ENCODE measurements at places on chromosomes 3 and 15.

DNA sequence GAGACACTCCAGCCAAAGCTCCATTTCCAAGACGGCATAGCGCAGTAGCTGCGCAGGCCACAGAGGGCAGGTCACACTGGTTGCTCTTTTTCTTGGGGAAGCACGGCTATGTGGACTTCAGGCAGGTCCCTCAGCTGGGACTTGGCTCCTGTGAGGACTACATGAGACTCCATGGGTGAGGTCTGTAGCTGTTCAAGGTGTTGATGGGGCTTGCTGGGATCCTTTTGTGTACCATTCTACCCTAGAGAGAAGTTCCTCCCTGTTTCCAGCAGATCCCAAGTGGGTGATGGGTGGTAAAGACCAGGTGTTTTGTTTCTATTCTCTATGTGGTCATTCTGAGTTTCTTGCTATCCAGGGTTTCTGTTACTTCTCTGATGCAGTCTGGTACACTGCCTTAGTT is 183.3 kb downstream of the LPP start:
- no peak for DNase-seq

DNA sequence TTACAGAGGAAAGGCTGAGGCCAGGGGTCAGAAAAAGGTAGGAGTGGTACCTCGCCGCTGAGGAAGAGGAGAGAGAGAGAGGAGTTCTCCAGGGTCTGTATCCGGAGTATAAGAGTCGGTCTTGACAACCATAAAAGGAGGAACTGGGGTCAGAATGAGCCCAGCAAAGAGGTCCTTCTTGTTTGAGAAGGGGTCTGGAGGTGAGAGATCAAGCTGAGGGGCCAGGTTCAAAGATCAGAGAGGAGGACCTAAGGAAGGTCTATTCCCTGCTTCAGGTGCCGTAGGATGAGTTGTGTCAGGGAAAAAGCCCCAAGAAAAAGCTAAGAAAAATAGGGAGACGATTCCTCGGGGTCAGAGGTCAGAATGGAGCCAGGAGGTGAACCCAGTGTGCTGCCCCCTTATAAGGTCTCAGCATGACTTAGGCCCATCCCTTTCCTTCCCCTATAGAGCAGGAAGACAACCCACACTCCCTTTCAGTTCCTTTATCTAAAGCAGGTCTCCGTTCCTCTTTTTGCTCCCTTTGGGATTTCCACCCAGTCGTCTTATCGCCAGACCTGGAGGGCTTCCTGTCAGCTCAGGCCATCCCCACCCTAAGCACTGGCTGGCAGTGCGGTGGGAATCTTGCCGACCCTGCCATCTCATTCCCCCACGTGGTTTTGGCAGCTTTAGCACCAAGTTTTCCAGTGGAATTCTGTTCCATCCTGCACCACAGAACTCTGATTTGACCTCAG is 651 bp downstream of the MTMR14 start:
- no peak for DNase-seq

DNA sequence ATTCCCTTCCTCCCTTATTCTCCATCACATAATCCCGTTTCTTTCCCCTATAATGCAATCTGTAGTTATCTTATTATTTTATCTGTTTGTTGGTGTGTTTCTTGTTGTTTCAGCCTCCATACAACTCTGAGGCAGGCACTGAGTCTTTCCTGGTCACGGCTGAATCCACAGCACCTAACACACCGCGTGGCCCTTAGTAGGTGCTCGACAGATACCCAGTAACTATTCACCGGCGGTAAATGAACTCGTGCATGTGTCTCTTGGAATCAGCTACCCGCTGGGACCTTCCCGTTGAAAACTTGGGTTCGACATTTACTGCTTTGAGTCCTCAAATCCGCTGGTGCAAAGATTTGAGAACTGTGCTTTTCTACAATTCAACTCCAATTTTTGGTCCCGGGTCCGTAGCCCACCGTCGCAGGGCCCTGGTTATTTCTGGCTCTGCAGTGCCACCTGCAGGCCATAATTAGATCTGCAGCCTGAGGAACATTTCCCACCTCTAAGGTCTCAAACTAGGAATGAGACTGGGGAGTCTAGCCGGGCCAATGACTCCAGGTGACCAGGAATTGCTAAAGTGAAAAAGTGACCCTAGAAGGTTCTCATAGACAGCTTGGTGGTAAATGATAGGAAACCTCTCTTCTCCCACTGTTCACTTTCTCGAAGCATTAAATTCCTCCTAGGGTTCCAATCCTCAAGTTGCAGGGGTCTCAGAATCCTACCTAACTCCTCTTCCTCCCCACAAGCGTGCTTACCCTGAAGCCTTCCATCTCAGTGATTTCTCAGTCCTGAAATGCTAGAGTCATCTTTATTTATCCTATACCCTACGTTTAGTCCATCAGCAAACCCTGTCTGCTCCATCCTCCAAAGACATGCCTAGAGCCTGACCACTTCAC is 40.0 kb upstream of the TRH start:
- no peak for DNase-seq

- no peak for DNase-seq
Measured at GRCh38 chr15:89770041-89770440, 6.1 kb upstream of the MESP2 start.

- DNase-seq: no peak
Measured at GRCh38 chr3:106172780-106173179, 304.0 kb upstream of the CBLB start.

- DNase-seq: no peak
Measured at GRCh38 chr3:124410471-124410870, 319.8 kb upstream of the UMPS start.

- no peak for DNase-seq
Measured at GRCh38 chr3:64229903-64230302, 4.6 kb upstream of the PRICKLE2 start.

DNA sequence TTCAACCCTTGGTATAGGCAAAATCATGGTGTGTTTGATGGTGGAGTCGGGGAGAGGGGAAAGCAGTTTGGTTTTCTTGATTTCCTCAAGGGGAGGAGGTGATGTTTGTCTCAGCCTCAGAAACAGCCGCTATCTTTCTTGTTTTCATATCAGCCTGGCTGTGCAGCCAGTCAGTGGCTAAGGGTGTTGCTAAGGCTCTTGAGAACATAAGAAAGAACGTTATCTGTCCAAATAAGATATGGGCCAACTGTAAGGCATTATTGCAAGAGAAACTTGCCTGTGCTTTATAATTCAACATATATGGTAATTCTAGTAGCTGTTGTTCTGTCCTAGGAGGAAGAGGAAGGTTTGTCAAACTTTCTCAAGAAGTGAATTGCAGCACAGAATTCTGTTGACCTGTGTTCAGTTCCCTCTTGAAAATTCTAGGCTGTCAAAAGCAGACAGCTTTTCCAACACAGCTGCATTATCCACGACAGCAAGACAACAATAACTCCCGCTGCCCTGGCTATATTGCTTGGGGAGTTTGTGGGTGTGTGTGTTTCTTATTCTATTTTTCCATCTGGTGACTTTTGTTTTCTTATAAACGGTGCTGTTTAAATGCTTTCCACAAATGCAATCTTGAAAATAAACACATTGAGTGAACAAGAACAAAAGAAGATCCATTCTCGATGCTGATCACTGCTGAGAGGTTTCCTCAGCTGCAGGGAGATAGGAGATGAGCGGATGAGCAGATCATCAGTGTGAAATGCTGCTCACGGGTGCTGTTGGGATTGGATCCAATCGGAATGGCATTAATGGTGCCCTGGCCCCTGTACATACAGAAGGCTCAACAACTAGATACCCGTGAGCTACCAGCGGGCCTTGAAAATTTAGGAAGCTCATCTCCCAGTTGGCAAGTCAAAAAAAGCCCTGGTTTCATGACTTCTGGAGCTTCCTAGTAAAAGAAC is 90.8 kb upstream of the TNFAIP8L3 start:
- no peak for DNase-seq

GRCh38 chr3:181313335-181313734 is 323.8 kb upstream of the DNAJC19 start:
- DNase-seq: no peak

DNA sequence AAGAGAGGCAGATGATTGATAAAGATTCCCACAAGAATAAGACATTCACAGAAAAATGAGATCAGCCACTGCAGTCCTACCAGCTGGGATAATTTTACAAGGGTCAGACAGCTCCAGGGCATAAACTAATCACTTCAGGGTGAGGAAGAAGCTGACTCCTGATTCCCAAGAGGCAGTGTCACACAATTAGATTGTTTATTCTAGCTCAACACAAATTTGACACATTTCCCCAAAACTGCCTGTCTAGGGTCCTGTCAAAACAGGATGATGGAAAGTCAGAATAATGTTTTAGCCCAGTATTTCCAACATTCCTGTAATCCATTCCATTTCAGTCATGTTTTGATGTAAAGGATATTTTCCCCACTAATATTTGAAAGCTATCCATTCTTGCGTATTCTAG is 110.8 kb downstream of the TNIK start:
- DNase-seq: no peak

DNA sequence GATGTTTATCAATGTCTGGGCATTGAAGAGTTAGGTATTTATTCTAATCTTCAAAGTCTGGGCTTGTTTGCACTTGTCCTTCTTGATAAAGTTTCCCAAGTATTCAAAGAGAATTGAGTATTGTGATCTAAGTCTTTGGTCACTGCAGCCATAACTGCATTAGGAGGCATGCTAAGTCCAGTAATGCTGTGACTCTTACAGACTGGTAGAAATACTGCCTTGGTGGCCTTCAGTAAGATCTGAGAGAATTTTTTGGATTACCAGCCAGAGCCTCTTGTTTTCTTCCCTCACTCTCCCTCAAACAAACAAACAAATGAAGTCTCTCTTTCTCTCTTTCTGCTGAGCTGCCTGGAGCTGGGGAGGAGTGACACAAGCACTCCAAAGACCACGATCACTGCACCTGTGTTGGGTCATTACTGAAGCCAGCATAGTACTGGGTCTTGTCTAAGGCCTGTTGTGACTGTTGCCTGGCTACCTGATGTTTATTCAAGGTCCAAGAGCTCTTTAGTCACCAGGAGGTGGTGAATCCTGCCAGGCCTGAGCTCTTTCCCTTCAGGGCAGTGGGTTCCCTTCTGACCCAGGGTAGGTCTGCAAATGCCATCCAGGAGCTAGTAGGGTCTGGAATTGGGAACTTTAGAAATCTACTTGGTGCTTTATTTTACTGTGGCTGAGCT is 14.8 kb upstream of the RBP2 start:
- no peak for DNase-seq

GRCh38 chr3:172125963-172126457 is 86.6 kb downstream of the FNDC3B start:
- DNase-seq: peak; percentile 86

- peak; percentile 59 for DNase-seq
Measured at GRCh38 chr3:169091196-169091823, 572.2 kb downstream of the MECOM start.

- DNase-seq: no peak
Measured at GRCh38 chr3:111244760-111245159, 173.1 kb downstream of the NECTIN3 start.

GRCh38 chr15:25832158-25832557 is 31.0 kb downstream of the ATP10A start:
- no peak for DNase-seq

- DNase-seq: no peak
Measured at GRCh38 chr3:141656771-141657170, 81.3 kb upstream of the RNF7 start.

GRCh38 chr15:25863111-25863967 is at the start of gene ATP10A:
Gene ATP10A (minus strand): TSS chr15:25863327. CDS start chr15:25863096, 231 bp downstream.
- DNase-seq: no peak

DNA sequence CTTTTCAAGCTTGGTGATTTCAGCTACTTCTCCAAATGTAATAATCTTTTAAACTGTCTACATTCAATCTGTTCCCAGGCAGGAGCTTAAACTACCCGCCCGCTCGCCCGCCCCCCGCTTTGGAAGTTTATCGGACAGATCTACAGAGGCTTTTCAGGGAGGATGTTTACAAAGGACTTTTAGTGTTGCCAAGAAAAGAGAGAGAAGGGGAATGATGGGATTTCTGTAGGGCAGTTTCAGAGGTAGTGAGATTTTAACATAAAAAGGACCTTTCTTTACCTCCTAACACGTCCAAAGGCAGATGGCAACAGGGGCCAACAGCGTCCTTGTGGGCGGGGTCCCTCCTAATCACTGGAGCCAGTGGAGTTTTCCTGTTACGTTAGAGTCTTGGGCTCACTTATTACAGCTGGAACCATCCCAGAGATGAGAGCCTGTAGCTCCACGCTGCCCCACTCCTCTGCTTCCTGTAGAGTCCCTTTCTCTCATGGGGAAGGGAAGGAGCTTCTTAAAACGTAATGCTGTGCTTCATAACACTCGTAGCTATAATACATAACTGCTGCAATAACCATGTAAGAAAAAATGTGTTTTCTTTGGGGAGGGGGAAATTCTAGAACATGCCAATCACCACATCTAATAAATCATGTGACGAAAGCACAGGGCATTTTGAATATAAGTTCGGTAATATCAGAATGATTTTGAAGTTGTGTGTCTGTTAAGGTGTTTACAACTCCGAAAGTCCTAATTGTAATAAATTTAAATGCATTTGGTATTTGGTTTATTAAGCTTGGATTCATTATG is 30.9 kb downstream of the HES1 start:
- no peak for DNase-seq

GRCh38 chr15:77060546-77060945 is 10.4 kb downstream of the TSPAN3 start:
- no peak for DNase-seq

DNA sequence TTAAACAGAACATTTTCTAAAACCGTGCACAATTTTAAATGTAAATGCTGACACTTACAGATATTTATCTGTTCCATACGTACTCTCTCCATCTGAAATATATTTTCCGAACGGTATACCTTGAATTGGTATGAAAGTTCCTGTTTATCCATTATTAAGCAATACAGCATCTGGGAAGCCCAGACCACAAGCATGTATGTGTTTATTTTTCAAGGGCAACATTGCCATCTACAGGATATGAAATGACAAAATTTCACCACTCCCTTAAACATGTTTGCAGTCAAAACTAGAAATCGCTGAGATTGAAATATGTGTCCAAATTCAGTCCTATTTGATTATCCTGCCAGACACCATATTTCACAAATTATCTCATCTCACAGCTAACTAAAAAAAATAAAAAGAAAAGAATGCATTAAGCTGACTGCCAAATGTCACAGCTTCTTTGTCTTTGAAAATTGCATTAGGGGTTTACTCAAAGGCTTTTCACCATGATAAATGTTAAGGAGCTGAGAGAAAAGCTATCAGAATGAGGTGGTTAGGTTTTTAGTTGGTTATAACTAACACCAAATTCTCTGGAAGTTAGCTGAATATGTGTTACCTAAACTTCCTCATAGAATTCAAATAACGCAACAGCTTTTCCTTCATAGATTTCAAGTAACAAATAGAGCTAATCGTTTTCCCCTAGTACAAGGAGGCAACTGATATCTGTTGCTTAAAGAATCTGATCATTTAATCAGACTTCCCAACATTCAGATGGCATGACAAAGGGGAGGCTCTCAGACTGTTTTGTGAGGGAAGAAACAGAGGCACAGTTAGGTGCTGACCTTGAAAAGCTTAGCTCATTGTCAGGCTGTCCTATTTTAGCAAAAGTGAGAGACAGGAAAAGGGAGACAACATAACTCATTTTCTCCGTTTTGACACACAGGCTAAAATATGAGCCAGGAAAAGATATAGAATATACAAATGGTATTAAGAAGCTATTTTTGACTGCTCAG is 533.1 kb downstream of the TBL1XR1 start:
- peak; percentile 26 for DNase-seq

GRCh38 chr3:126472277-126473006 is 3.2 kb downstream of the ZXDC start:
- peak; percentile 61 for DNase-seq

- no peak for DNase-seq
Measured at GRCh38 chr15:52154896-52155865, 36.0 kb downstream of the GNB5 start.

GRCh38 chr3:100471444-100471843 is 21.0 kb upstream of the TMEM45A start:
- DNase-seq: no peak

All from HFF-Myc (cell line).